Progenitor cell of endocrine pancreas (in vitro differentiated cells): ENCODE measurements at places on chromosomes 1 and 21. TPM values are rescaled to one million over a fixed set of nuclear protein-coding genes. Genes with fewer than 3 reads are reported as not detected.
A peak's percentile ranks its signal among the peaks of the same experiment; 100 is the strongest.

ZNHIT6 gene
- total RNA-seq, result 17.4 and 18.8 TPM in 2 replicates

- no peak for DNase-seq
These were observed 87.5 kb upstream of the SIM2 start for GRCh38 chr21:36611379-36611778.

PRRX1 gene
- total RNA-seq, result 1.5 TPM in 2 replicates

DNA sequence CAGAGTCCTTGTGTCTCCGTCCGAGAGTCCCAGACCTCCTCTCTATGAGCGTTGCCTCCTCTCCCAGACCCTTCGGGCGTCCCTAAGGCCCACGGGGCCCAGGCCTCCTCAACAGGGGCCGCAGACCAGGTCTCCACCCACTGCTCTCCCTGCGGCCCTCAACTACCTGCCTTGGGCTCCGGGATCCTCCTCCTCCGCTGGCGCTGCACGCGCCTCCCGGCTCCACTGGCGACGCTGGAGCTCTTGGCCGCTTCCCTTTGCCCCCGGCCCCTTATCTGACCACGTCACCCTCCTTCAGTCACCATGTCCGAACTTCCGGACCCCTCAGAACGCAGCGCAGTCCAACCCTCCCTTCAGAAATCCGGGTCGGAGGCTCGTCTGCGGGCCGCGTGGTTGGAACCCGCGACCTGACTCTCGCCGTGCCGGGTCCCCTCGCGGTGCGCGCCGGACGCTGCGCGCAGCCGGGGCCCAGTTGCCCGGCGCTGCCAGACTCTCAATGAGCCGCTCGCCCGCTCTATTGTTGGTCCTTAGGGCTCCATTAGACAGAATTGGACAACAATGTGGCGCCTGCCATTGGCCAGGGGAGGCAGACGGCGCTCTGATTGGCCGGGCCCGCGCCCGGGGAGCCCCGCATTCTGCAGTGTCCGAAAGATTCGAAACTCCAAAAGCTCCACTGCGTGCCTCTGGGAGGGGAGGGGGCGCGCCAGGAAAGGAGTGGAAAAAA, at the start of gene DMRTA2:
DMRTA2 (minus strand) TSS at position 498 of the 724 bp plus-strand sequence. CDS start 1,907 bp downstream, outside the sequence.
- peak; percentile 33 for DNase-seq

TRIM17 gene
- total RNA-seq, result 20.5 and 20.8 TPM in 2 replicates

GRCh38 chr1:17155257-17155920, 36.1 kb upstream of the PADI2 start:
- DNase-seq, result no peak

GRCh38 chr21:25953659-25954058, 216.9 kb downstream of the APP start:
- DNase-seq, result no peak

DNA sequence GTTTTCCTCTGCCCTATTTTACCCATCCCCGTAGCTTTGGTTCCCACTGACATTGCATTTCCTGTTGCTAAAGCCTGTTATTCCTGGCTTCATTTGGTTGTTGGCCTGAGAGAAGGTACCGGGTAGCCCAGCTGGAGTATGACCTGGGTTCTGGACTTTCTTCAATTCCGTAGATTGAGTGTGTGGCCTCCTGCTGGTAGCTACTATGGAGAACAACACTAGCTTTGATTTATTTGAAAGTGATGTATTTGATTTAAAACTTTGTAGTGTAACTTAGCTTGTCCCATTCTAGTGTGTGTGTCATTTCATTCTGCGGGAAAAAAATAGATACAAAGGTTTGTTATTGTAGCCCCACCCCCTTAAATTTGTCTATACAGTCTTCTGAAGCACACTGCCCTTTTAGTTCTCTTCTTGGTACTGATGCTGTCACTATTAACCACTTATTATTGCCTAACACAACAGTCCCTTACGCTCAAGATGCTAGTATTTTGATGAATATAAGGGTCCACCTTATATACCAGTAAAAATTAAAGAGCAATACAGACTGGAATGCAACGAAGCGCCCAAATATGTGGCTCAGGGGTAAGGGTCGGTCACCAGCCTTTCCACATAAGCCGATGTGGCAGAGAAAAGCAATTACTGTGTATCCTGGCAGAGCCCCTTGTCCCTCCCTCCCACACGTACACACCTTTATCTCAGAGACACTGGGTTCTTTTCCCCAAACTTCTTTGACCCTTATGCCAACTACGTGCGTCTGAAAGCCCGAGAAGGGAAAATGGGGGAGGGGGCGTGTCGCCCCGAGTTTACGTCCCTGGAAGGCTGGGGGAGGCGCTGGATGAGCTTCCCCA, 643 bp upstream of the MOV10 start:
- DNase-seq, result no peak

TP73 gene
- 2.2 and 2.4 TPM in 2 replicates for total RNA-seq
